ENCODE measurements at places on chromosomes 1 and 21. TPM values are rescaled to one million over a fixed set of nuclear protein-coding genes. Genes with fewer than 3 reads are reported as not detected.

The XCL1 gene
- total RNA-seq = not detected

The S100B gene
- not detected for total RNA-seq

The COL11A1 gene
- total RNA-seq = 3.8 TPM

The ANKRD35 gene
- total RNA-seq = not detected

The MAP1LC3C gene
- total RNA-seq = 0.23 TPM

The MARK1 gene
- total RNA-seq = 0.07 TPM

The MYOG gene
- total RNA-seq = not detected

The CDA gene
- 42.4 TPM for total RNA-seq

The CHODL gene
- not detected for total RNA-seq

The PTPRU gene
- 6.5 TPM for total RNA-seq

The GJA9 gene
- total RNA-seq = not detected

The SPATA46 gene
- total RNA-seq = not detected

The MIXL1 gene
- not detected for total RNA-seq

The MCOLN3 gene
- total RNA-seq = 3.6 TPM

The RAB7B gene
- 1.4 TPM for total RNA-seq

The HES3 gene
- not detected for total RNA-seq

The INSRR gene
- total RNA-seq = not detected

The CRYAA gene
- not detected for total RNA-seq

The SLFNL1 gene
- total RNA-seq = not detected

The KMO gene
- 0.90 TPM for total RNA-seq

The H6PD gene
- total RNA-seq = 5.5 TPM

The ANKRD65 gene
- not detected for total RNA-seq

The LCE1A gene
- not detected for total RNA-seq

The DFFA gene
- 27.5 TPM for total RNA-seq

The APOBEC4 gene
- not detected for total RNA-seq

The HTR1D gene
- total RNA-seq = 11.6 TPM

The PROK1 gene
- not detected for total RNA-seq

The NFASC gene
- total RNA-seq = 1.1 TPM

The NBPF6 gene
- not detected for total RNA-seq

The EXTL1 gene
- not detected for total RNA-seq

The VWA1 gene
- 16.5 TPM for total RNA-seq

The LCE2C gene
- total RNA-seq = not detected

The GTF2B gene
- total RNA-seq = 32.5 TPM

The HAO2 gene
- total RNA-seq = not detected

The ICOSLG gene
- total RNA-seq = 2.2 TPM

The GBP5 gene
- not detected for total RNA-seq

The ZNF669 gene
- 4.8 TPM for total RNA-seq

The RNU1-1 gene
- not detected for total RNA-seq

The GPR3 gene
- 1.5 TPM for total RNA-seq

The ZNF691 gene
- 5.8 TPM for total RNA-seq
